Stimulated activated naive CD8-positive, alpha-beta T cell treated with anti-CD3 and anti-CD28 coated beads, Interleukin-15, Interleukin-2, amounts not matched to agents 100 U/mL and 50 U/mL, for 24 hours (primary cell): ENCODE measurements at places on chromosomes 2 and 18.
A peak's percentile ranks its signal among the peaks of the same experiment; 100 is the strongest.

DNA sequence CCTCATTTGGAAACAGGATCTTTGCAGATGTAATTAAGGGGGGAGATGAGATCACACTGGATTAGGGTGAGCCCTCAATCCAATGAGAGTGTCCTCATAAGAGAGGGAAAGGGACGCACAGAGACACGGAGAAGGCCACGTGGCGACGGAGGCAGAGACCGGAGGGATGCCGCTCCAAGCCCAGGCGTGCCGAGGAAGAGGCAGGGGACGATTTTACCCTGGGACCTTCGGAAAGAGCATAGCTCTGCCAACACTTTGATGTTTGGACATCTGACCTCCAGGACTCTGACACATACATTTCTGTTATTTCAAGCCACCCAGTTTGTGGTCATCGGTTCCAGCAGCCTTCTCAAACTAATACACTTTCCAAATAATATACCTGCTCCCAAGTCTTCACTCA lies 84.4 kb upstream of the ZCCHC2 start:
- DNase-seq = no peak

GRCh38 chr18:80247393-80247841 lies at the start of gene PARD6G:
TSS of gene PARD6G (minus strand) at chr18:80247514. CDS start at chr18:80247348, 166 bp downstream.
- DNase-seq = peak; percentile 70

GRCh38 chr18:62899534-62899933 lies 184.2 kb downstream of the PHLPP1 start:
- no peak for DNase-seq

DNA sequence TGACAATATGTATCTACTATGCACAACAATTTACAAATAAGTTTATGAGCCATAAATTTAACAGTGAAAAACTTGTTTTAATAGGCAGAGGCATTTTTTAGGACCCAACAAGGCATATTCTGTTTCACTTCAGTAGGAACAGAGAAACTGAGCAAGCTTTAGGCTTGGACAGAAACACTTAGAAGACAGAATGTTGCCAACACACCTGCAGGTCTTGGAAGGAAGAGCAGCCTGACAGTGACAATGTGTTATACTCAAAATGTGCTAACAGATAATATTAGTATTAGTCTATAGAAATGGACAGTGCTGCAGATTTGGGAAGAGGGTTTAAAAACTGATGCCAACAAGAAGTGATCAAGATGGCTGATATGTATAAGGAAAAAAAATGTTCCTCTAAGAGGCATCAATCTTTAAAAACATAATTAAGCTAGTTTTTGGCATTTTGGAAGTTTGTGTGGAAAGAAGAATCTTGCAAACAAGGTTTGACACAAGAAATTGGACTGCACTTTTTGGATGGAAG lies 297.1 kb upstream of the FSIP2 start:
- DNase-seq = no peak

DNA sequence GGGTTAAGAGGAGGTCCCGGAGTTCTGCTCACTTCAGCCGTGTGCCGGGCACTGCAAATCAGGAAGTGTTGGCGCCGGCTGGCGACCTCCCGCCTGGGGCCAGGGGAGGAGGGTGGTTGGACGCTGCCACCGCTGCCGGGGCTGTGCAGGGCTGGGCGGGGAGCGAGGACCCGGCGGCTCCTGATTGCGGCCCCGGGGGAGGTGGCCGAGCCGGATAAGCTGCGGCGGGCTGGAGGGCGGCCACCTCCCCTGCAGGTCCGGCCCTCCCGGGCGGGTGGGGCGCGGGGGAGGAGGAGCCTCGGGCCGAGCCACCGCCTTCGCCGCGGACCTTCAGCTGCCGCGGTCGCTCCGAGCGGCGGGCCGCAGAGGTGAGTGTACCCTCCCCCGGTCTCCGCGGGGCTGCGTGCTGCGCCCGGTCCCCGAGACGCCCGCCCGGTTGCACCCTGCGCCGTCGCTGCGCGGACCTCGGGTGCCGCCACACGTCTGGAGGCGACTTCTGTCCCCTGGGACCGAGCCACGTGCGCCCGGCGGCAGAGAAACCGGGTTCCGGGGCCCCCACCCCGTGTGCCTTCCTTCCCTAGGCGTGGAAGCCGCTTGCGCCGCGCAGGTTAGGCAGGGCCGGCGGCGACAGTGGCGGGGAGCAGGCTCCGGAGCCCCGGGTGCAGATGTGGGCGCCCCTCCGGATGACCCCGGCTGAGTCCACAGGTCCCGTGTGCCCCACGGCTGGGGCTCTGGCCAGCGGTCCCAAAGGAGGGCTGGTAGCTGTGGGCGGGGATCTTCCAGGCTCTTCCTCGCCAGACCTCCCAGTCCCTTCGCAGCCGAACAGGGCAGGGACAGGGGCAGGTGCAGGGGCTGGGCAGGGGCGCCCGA lies at the start of gene STEAP3:
Gene STEAP3 (plus strand): TSS at position 314 of the 870 bp plus-strand sequence. CDS start 7,179 bp downstream, outside the sequence.
- DNase-seq = peak; percentile 25
